ENCODE measurements at places on chromosomes 16 and 17.

GRCh38 chr17:76263896-76264295 lies 1.3 kb upstream of the UBALD2 start:
- DNase-seq = no peak

DNA sequence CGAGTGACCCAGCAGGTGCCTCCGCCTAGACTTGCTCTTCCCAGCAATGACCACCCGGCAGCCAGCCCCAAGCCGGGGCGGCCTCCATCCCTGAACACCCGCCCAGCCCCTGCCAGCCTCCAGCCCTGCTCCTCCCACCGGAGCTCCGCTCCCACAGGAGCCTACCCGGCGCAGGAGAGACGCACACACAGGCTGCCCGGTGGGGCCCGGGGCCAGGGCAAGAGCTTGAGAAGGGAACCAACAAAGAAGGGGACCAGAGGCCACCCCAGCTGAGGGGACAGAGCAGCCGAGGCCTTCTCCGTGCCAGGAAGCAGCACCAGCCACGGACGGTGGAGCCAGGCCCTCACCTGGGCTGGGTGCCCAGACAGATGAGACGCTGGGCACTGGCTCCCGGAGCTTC lies 13.8 kb downstream of the PKD1 start:
- no peak for DNase-seq

GRCh38 chr17:20008242-20009051 lies 712 bp upstream of the SPECC1 start:
- DNase-seq = no peak

DNA sequence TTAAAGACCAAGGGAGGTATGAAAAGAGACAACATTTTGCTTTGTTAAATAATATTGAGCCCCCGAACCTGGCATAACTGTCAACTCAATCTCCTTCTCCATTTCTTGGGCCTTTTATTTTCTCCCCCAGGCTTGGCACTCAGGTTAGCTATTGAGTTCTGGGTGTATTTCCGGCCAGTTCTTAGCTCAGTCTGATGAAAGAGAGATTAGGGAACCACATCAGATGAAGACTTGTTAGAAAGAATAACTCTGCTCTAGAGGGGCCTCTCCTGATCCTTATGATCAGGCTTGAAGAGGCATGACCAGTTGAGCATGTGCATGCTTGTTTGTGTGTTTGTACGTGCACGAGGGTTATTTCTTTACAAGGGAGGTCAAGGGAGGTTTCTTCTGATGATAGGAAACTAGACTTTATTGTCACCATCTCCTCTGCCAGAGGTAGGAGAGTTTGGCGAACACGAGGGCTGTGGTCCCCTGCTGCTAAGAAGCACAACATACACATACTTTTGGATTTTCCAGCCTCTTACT lies 29.2 kb upstream of the HS3ST2 start:
- no peak for DNase-seq

DNA sequence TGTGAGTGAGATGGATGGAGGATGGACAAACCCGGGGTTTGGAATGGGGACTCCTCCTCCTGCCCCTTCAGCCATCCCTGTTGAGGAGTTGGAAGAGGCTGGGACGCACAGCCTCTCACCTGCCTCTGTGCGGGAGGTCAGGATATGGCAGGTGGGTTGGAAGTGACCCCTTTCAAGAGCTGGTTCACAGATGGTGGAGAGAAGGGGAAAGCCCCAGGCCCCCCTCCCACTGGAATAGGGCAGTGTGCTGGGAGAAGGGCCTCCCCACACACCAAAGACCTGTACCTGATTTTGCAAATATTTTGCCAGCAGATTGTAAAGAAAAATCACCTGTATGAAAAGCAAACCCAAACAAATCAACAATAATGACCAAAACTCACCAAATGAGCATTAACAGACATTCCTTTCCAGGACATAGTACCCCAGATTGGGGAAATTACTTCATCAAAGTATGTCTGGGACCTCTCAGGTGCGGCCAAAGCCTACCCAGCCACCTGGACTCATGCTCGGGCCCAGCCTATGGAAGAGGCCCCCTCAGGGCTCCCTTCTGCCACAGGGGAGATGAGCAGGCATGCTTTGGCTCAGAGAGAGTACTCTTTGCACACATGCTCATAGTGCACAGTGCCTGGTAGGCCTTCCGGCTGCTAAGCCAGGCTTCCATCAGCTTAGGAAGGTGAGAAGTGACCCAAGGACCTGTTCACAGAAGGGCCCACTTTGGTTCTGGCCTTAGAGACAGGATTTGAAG lies 7.8 kb downstream of the SLC47A2 start:
- DNase-seq = no peak

DNA sequence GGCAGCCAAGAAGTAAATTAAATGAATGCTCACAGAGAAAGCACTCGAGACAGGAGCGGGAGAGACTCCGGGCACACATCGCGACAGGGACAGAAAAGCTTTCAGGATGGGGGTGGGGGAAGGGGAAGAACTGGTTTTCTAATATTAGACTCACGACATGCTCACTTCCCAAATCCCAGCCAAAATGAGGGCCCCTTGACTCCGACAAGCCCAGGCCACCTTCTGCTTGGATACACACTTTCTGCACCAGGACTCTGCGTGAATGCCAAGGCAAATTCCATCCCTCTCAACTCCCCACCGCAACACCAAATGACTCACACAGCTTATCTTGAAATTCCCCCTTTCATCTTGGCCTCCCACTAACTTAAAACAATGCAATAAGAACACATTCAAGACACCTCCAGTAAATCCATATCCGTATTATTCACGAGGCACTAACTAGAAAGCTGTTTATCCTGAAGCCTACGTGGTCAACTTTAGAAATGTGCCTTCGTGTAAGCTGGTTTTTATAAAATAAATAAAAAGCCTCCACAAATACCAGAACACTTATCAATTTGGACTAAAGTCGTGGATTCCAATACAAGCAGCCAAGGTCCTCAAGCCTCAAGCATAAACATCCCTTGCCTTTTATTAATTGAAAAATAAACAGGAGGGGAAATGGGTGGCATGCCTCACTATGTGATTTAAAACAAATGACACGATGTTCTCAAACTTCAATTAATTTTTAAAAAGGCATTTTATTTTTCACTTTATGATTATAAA lies 46.1 kb downstream of the NXN start:
- no peak for DNase-seq

GRCh38 chr16:29700253-29700987 lies 21.4 kb downstream of the QPRT start:
- peak; percentile 53 for DNase-seq

- peak; percentile 65 for DNase-seq
These were observed 3.5 kb upstream of the NHERF1 start for GRCh38 chr17:74744714-74745547.

DNA sequence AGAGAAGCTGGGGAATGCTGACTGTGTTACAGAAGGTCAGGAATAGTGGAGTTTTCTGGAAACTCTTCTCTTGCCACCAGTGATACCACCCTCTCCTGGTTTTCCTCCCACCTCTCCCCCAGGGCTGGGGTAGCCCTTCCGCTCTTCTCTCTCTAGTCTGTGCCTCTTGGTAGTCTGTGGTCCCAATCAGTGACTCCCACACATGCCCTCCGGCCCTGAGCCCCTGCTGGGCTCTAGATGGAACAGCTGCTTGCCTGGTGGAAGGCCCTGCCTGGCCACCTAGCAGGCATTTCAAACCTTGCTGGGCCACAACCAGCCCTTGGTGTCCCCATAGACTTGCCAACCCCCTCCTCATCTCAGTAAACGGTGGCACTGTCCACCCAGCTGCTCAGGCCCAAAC lies 15.2 kb upstream of the MTSS2 start:
- DNase-seq = no peak

GRCh38 chr16:9286930-9287329 lies 195.5 kb downstream of the HAPSTR1 start:
- no peak for DNase-seq
